ENCODE measurements at places on chromosomes 3 and 15. TPM values are rescaled to one million over a fixed set of nuclear protein-coding genes. Genes with fewer than 3 reads are reported as not detected.
A peak's percentile ranks its signal among the peaks of the same experiment; 100 is the strongest.

The CLDN18 gene
- not detected for total RNA-seq

DNA sequence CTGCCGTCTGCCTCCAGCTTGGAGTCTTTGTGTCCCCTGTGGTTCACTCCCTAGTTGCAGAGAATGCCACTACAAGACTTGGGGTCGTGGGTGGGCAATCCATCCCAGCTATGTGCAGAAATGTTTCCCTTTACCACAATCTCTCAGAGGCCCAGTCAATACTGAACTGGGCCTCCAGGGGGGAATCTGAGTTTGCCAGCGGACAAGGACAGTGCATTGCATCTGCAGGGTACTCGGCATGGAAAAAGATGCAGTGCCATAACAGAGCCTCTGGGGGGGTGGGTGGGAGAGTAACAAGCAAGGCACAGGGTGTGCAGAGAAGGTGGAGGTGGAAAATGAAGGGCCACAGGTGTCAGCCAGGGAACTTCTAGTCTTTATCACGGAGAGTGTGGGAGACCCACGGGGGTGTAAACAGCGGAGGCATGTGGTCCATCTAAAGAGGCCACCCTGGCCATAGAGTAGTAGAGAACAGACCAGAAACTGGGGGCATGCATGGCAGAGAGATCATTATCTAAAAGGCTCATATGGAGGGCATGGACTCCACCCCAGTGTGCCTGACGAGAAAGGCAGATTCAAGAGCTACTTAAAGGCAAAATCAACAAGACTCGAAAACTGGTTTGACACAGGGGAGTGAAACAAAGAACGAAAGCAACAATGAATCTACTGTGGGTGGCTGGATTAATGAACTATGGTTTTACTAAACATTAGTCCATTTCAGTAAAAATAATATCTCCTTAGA is 182.4 kb downstream of the ANXA2 start:
- no peak for DNase-seq

The IQCF5 gene
- total RNA-seq = not detected

DNA sequence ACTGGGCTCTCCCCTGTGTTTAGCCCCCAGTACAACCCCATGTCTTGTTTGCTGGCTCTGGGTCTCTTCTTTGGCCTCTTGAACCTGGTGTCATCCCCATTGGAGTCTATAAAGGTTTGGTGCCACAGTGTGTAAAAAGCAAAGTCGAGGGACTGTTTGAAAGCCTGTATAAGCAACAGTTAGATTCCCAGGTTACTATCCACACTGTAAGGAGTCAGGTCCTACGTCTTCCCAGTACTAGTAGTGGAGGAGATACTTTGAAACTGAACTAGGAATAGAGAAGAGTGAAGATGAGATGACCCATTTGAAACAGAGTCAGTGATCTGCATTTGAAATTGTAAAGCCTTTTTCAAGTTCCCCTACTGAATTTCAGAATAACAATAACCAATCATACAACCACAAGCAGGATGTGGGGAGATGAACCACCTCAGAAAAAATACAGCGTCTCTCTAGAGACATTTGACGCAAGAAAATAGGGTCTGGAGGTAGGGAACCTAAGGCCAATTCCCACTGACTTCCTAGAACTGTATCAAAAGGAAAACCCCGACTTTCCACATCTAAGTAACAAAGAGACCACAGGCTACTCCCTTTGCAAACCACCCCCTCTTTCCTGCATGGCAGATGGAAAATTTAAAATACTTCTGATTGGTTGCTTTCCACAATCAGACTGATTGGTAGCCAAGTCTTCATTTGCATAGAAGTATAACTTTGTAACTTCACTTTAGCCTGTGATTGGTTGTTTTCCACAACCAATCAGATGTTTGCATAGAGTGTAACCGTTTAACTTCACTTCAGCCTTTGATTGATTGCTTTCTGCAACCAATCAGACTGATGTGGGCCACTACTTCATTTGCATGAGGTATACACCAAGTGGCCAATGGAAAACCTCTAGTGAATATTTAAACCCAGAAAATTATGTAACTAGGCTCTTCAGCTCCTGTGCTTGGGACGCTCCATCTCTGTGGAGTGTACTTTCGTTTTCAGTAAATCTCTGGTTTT is 49.9 kb upstream of the NEDD4 start:
- peak; percentile 28 for DNase-seq

All from H4 (cell line).